Midbrain (tissue), 1 donor: ENCODE measurements at places on chromosomes 13 and 19.

DNA sequence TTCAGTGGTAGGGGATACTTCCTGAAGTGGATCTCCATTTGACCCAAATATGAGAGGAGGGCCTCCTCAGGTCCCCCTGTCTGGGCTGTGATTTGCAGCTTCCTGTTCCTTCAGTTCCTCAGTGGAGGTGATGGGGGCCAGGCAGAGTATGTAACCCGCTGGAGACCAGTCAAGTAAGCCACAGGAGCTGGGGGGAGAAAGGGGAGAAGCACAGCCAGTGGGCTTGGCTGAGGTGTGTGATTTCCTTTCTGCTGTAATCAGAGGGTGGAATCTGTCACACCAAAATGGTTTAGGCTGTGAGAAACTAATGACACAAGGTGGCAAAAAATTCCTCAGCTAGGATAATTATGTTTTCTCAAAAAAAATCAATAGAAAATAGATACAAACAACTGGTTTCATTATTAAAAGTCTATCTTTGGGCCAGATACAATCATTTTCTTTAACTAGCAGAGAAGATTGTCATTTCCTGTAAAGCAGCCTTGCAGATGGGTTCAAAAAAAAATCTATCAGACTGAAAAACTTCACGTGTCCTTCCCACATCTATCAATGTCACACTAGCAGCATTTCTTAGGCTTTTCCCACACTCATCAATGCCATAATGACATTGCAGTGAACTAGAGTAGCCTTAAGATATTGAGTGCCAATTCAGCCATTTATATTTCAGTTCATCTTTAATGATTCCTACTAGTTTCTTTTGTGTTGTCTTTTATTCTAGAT, 1660.3 kb downstream of the EFNB2 start:
- no peak for DNase-seq

GRCh38 chr13:33692531-33692930, 125.4 kb upstream of the RFC3 start:
- no peak for DNase-seq

GRCh38 chr13:44591316-44591715, 15.2 kb upstream of the TSC22D1 start:
- DNase-seq: no peak

DNA sequence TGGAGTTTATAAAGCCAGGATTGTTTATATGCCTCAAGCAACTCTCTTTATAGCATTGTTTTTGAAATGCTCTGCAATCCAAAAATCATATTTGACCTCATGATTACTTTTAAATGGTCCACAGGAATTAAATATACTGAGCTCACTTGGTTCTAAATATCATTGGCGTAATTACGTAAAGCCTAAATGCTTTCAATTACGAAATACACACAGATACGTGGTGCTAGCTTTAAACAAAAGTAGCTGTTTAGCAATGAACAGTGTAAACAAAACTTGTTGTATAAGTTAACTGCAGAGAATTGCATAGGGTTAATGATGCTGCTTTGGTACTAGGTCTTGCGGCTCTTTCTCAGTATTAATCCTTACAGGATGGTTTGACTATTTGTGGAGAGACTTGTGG, 346.6 kb downstream of the COG6 start:
- no peak for DNase-seq
